ENCODE measurements at places on chromosomes 4 and X. TPM values are rescaled to one million over a fixed set of nuclear protein-coding genes. Genes with fewer than 3 reads are reported as not detected.

The DCHS2 gene
- polyA plus RNA-seq: 18.5 TPM

The HS6ST2 gene
- polyA plus RNA-seq: 41.3 TPM

The UGT8 gene
- 1.4 TPM for polyA plus RNA-seq

The DUSP9 gene
- 0.37 TPM for polyA plus RNA-seq

The UGT2B17 gene
- not detected for polyA plus RNA-seq

The PNMA3 gene
- polyA plus RNA-seq: 2.9 TPM

The FAT1 gene
- polyA plus RNA-seq: 124 TPM

The FAM90A26 gene
- not detected for polyA plus RNA-seq

The GAGE12D gene
- not detected for polyA plus RNA-seq

The POLN gene
- 2.0 TPM for polyA plus RNA-seq

The FGFBP2 gene
- 0.33 TPM for polyA plus RNA-seq

The HPF1 gene
- polyA plus RNA-seq: 30.0 TPM

The FAM236B gene
- not detected for polyA plus RNA-seq

The SERPINA7 gene
- polyA plus RNA-seq: not detected

The USP17L24 gene
- not detected for polyA plus RNA-seq

The CLDN22 gene
- polyA plus RNA-seq: 0.21 TPM

The HMX1 gene
- 0.13 TPM for polyA plus RNA-seq

The RPL34 gene
- 1,886 TPM for polyA plus RNA-seq

The SEL1L3 gene
- 21.3 TPM for polyA plus RNA-seq

The DAPP1 gene
- 3.7 TPM for polyA plus RNA-seq

The SUPT20HL1 gene
- polyA plus RNA-seq: not detected

The NUP62CL gene
- 0.85 TPM for polyA plus RNA-seq

The GAGE12F gene
- not detected for polyA plus RNA-seq

The NOX1 gene
- polyA plus RNA-seq: 0.04 TPM

The MGARP gene
- polyA plus RNA-seq: 0.58 TPM

The SOWAHD gene
- 0.61 TPM for polyA plus RNA-seq

The USP26 gene
- polyA plus RNA-seq: not detected

The GAGE2A gene
- polyA plus RNA-seq: not detected

The GATA1 gene
- polyA plus RNA-seq: 0.98 TPM

The CLIC2 gene
- polyA plus RNA-seq: 4.8 TPM

The ETDB gene
- polyA plus RNA-seq: not detected

The N4BP2 gene
- polyA plus RNA-seq: 12.1 TPM

The RBM46 gene
- polyA plus RNA-seq: not detected

The TMSB15C gene
- 4.5 TPM for polyA plus RNA-seq

The ZFP42 gene
- 0.11 TPM for polyA plus RNA-seq

The NPNT gene
- polyA plus RNA-seq: 117 TPM
